ENCODE measurements at places on chromosomes 11 and 22.
A peak's percentile ranks its signal among the peaks of the same experiment; 100 is the strongest.

DNA sequence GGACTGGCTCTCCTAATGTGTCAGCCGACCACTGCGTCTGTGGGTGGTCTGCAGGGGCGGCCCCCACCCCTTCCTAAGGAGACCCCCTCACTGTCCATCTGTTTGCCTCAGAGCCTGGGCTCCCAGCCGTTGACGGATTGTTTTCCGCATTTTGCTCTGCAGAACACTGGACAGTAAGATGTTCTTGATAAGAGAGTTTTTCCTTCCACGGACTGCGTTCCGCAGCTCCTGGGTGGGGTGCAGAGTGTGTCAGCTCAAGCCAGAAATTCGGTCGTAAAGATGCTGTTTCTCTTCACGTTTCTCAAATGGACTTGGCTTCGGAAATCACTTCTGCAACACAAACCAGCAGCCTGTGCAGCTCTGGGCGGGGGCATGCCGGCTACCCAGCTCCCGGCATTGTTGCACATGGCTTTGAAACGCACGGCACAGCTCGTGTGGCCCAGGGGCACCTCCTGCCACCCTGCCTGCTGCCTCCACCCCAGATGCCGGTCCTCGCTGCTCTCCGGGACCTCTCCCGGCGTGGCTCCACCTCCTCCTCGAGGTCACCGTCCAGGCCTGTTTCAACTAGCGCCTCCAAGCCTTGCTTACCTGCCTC lies 2.9 kb upstream of the MRGPRG start:
- DNase-seq = no peak

DNA sequence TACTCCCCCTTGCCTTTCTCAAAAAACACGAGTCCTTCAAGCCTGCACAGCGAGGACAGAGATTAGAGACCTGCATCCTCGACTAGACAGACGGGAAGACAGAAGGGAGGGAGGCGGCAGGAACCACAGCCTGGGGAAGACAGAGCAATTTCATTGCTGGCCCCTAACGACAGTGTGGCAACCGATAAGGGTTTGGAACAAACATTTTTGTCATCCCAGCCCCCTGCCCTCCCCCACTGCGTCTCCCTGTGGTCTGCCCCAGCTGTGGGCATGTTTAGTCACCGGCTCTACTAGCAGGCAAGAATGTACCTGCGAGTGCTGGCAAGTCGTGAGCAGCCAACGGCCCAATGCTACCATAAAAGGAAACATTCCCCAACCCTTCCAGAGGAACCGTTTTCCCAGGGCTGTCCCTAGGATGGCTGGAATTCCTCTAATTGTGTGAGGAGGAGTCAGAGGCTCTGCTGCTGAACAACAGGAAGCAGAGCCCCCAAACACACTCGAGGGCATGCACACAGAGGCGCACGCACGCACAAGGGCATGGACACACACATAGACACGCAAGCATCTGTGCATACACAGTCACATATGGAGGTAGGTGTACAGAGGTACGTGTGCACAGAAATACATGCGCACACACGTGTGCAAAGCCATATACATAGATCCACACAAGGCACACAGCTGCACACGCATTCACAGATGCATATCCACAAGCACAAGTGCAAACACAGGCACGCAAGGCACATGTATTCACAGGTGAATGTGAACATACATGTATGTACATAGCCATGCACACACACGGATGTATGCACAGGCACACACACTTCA lies 58.3 kb downstream of the MYH9 start:
- DNase-seq = peak; percentile 50

GRCh38 chr22:42754658-42755057 lies 34.0 kb upstream of the A4GALT start:
- DNase-seq = no peak

DNA sequence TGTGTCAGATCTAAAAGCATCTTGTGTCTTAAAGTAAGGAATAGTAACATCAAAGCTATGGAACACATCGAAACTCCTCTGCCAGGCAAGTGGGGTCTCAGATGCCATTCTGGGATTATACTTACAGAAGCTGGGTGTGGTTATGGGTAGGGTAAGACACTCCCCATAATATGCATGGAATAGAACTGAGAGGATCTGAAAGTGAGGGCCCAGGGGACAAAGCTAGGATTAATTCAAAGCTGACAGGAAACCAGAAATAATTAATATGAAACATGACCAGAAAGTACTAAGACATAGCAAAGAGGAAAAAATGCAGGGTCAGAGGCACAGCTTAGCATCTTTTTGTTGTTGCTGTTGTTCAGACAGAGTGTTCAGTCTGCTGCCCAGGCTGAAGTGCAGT lies 40.2 kb upstream of the EED start:
- no peak for DNase-seq

DNA sequence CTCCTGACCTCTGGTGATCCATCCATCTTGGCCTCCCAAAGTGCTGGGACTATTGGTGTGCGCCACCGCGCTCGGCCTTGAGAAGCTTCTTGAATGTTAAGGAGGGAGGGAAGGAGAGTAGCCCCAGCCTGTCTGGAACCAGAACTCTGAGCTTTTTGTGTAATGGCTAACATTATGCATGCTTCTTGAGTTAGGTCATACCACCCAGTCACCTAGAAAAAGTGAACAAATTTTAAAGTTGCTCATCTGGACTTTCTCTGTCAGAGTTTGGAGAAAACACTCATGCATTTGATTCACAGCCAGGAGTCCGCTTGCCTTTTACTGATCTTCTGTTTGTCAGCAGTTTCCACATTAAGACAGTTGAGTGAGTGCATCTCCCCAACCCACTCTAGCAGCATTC lies 82.1 kb downstream of the PPP6R3 start:
- DNase-seq = no peak

DNA sequence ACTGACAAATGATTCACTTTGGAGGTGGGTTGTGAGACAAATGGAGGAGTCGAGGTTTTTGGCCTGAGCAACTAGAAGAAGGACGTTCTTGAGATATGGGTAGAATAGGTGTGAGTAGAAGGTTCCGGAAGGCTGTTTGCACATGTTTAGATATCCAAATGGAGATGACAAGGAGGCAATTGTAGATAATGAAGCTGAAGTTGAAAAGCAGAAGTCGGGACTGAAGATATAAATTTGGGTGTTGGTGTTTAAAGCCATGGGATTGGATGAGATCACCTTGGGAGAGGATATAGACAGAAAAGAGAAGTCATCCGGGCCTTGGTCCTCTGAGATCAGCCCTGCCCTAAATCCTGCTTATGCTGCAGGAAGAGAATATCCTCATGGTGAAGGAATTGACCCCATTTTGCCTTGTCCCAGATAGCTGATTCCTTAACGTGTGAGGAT lies 75.5 kb upstream of the CD44 start:
- no peak for DNase-seq

GRCh38 chr11:7494086-7494745 lies 8.9 kb downstream of the OLFML1 start:
- no peak for DNase-seq

- DNase-seq = no peak
Observed at GRCh38 chr11:64697663-64698375, 25.2 kb downstream of the NRXN2 start.

DNA sequence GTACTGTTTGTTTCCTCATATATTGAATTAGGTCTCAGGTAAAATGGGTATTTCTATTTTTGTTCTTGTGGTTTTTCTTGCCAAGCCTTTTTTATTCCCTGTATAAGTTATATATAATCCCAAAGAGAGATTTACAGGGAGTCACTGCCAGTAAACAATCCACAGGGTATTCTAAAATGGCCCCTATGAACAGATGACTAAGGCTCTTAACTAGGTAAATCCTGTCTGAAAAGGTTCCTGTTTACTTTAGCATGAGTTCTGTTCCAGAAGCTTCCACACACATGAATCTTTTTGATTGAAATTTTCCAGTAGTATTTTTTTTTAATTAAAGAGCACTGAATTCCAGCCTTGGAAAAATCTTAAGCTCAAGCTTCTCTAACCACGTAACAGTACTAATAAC lies 552.8 kb upstream of the CCDC179 start:
- no peak for DNase-seq

GRCh38 chr11:124670732-124671131 lies 2.8 kb downstream of the SIAE start:
- peak; percentile 45 for DNase-seq

DNA sequence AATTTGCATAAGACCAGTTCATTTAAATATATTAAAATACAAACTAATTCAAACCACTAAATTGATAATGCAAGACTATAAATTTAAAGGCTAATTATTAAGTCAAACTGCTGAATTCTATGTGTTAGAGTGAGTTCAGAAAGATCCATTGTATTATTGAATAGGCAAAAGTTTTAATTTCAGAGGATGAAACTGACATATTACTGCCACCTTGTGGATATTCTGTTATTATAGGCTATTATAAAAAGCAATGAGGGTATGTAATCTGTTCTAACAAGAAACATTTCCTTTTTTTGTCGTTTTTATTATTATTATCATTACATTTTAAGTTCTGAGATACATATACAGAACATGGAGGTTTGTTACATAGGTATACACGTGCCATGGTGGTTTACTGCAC lies 20.9 kb upstream of the NAALAD2 start:
- no peak for DNase-seq

GRCh38 chr11:128701086-128701485 lies 7.2 kb downstream of the FLI1 start:
- DNase-seq = no peak

- DNase-seq = no peak
Observed at GRCh38 chr11:100638648-100639047, 48.4 kb upstream of the ARHGAP42 start.

- DNase-seq = no peak
Observed at GRCh38 chr11:111934306-111934705, 2.8 kb upstream of the DIXDC1 start.

DNA sequence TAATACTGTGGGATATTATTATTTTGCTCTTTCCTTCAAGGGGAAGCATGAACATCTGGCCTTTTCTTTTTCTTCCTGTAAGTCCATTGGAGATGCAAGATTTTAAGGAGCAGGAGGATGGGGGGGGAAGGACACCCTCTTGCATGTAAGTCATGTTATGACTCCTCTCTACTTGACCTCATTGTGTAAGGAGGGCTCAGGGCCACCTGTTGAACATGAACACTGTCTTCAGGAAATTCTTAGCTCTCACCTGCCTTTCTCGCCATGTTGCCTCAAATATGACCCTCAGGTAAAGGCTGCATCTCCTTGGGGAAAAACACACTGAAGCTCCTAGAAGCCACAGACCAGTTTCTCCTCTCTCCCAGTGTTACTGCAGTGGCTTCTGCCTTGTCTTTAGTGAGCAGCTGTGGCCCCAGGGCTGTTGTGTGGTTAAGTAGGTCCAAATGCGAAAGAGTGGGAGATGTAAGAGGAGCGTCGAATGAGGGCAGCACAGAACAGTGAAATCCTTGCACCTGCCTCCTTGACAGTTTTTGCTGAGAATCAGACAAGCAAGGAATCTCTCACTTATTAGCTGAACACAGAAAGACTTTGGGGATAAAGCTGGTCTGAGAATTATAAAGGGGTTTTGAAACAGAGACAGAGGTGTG lies 1.3 kb upstream of the RAG1 start:
- no peak for DNase-seq

- DNase-seq = peak; percentile 47
Observed at GRCh38 chr11:48109046-48109666, 107.5 kb upstream of the OR4B1 start.

GRCh38 chr22:26585104-26585790 lies 4.7 kb downstream of the TPST2 start:
- no peak for DNase-seq

DNA sequence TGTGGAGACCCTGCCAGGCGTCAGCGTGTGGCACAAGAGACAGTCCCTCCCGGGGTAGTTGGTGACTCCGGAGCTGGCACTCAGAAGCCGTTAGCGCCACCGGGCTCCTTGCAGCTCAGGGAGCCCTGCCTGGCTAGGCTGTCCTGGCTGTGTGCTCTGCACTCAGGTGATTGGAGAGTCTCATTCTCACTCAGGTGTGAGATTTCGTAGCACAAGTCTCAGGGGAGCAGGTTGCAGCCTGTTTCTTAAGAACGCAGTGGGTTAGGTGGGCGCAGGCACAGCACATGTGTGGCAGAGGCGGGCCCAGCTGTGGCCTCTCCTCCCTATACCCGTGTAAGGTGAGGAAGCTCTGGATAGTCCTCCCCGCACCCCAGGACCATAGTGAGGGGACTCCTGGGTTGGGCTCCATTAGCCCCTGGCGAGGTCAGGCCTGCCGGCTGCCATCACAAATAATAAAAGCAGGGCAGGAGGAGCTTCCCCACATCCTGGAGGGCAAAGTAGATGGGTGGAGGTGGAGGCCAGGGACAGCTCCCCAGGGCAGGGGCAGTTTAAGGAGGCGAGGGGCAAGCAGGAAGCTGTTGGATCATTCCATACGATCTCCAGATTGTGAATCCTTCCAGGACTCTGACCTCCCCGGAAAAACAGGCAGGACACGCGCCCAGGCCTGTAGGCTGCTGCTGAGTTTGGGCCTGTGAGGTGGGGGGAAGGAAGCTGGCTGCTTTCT lies 39.4 kb downstream of the SBF1 start:
- no peak for DNase-seq

DNA sequence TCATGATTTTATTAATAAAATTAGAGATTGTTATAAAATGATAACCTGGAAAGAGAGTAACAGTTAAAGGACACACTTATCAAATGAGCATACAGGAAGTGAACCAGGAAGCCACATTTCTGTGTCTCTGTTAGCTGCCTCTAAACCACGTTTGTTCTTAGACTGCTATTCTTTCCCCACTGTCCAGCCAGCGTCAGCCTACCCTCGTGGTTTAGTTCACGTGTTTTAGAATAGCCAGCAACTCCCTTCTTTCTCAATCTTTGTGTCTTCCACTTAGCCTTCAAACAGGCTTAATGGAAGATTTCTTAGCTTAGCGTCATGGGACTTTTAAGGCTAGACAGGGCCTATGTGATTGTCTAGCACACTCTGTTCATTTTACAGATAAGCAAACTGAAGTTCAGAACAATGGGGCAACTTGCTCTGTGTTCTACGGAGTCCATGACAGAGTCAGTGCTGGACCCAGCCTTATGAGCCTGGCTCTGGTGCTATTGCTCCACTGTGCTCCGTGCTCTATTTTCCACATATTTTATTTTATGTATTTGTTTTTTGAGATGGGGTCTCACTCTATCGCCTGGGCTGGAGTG lies 27.2 kb downstream of the GRAMD1B start:
- DNase-seq = no peak

- no peak for DNase-seq
Observed at GRCh38 chr11:76635991-76636738, 34.4 kb downstream of the LRRC32 start.

GRCh38 chr22:20664594-20664959 lies 109.3 kb upstream of the SERPIND1 start:
- DNase-seq = no peak
